H1 (cell line): ENCODE measurements at places on chromosomes 7 and 10. TPM values are rescaled to one million over a fixed set of nuclear protein-coding genes. Genes with fewer than 3 reads are reported as not detected.
A peak's percentile ranks its signal among the peaks of the same experiment; 100 is the strongest.

The MEIG1 gene
- not detected in 2 replicates for total RNA-seq

- no peak overlapping the region for H3K4me3 ChIP-seq
- H3K36me3 ChIP-seq = no peaks in the 10 kb centered on the region
- no peak overlapping the region for H3K27ac ChIP-seq
- H3K4me1 ChIP-seq = no peaks in the 10 kb centered on the region
- H3K27me3 ChIP-seq = no peaks in the 10 kb centered on the region
Observed at GRCh38 chr10:4638099-4638498, 187.9 kb upstream of the AKR1E2 start.

DNA sequence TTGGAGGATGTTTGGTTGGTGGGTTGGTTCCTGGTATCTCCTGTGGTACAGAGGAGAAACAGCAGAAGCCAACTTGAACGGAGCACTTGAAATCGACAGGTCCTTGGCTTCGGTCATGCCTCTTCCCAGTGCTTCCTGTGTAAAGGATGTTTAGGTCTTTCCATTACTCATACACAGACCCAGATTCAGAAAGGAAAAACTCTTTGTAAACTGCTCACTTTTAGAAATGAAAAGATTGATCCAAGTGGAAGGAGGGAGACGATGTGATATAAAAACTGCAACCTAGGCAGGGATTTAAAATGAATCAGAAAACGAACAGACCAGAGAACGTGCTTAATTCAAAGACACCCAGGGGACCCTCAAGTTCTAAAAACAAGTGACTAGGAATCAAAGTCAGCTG, 338.4 kb downstream of the GALNT17 start:
- H3K4me3 ChIP-seq = no peak overlapping the region
- H3K27ac ChIP-seq = peak overlapping the region; percentile 44; the same call in 1 of the 2 replicates
- H3K36me3 ChIP-seq = no peaks in the 10 kb centered on the region

DNA sequence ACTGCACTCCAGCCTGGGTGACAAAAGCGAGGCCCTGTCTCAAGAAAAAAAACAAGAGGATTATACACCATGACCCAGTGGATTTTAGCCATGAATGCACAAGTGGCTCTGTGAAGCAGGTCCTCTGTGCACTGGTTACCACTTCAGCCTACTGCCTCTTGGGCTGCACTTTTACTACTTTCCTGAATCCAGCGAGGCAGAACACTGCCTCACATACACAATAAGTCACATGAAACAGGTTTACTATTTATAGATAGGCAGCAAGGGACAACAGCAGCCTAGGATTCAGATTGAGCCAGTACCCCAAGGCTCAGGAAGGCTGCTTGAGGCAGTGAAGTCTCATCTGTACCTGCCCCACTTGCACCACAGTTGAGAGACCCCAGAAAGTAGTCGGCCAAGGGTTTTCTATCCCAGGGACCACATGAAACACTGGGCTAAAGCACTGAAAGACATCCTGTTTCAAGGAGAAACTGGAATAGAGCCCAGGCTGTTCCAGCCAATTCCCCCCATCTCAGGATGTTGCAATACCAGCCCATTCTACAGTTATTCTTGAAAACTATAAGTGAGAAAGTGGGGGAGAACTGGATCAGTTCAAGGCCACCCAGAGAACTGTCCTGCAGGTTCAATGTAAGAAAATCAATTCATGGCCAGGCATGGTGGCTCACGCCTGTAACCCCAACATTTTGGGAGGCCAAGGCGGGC, 10.3 kb upstream of the OGDH start:
- no peak for DNase-seq
- no peak overlapping the region for H3K4me3 ChIP-seq
- no peak overlapping the region for H3K27ac ChIP-seq
- H3K27me3 ChIP-seq = no peaks in the 10 kb centered on the region
- H3K4me1 ChIP-seq = no peaks in the 10 kb centered on the region
- no peaks in the 10 kb centered on the region for H3K36me3 ChIP-seq

DNA sequence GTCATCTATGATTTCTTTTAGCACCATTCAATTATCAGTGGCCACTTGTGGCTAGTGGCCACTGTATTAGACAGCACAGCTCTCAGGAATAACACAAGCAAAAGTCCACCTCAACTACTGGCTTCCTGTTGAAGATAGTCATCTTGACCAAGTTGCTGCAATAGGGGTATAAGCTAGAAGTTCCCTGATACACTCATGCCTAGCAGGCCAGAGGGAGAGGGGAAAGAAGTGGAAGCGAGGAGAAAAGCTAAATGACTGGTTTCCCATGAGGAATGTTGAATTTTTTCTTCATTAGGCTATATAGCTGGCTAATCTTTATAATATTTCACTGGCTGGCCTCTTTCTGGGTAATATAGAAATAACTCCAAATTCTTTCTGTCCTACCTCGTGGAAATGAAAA, 327.5 kb upstream of the MEOX2 start:
- no peak overlapping the region for H3K4me3 ChIP-seq
- H3K27me3 ChIP-seq = no peaks in the 10 kb centered on the region
- no peak for DNase-seq
- no peak overlapping the region for H3K27ac ChIP-seq
- no peaks in the 10 kb centered on the region for H3K4me1 ChIP-seq

DNA sequence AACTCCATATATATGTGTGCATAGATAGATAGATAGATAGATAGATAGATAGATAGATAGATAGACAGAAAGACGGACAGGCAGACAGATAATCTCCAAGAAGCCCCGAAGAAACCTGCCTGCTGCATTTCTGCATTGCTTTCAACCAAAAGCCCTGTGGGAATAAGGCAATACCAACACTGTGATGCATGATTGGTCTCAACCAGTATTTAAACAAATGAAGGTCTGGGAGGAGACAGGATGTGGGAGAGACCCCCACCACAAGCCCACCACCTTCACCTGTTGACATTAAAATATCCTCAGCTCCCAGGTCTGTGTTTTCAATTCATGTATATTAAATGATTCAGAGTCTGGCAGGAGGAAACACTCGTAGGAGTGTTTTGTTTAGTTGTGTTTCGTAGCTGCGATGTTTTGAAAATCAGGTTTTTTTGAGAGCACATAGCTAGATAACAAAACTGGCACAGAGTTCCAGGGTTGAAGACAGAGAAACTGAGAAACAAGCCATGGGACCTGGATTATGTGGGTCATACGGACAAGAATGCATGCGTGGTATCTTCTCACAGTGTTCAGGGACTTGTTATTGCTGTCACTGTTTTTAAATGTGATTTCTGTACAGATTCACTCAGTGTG, 200.7 kb upstream of the AHR start:
- no peaks in the 10 kb centered on the region for H3K36me3 ChIP-seq
- H3K27ac ChIP-seq = no peak overlapping the region
- no peaks in the 10 kb centered on the region for H3K4me1 ChIP-seq
- no peak for DNase-seq
- no peak overlapping the region for H3K4me3 ChIP-seq

DNA sequence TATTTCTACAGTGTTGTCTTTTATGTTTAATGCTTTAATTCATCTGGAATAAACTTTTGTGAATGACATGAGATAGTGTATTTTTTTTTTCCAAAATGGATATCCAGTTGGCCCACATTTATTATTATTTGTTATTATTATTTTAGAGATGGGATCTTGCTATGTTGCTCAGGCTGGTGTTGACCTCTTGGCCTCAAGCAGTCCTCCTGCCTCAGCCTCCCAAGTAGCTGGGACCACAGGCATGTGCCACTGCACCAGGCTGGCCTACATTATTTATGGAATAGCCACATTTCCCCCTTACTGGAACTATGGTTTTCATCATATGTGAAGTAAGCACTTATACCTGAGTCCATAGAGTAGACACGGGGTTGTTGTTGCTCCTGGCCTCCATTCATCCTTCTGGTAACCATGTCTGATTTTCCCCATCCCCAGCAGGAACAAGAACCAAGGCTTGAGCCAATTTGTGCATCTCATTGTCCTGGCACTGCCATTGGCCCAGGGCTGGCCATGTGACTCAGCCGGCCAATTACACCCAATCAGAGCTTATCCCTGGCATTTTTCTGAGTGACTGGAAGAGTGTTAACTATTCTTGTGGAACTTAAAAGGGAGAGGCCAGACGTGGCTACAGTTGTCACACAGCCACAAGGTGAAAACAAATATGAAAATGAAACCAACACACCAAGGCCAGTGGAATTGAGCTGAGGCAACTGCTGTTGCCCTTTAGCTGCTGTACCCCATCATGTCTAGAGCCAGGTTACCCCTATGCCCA, 23.1 kb downstream of the PRF1 start:
- no peaks in the 10 kb centered on the region for H3K27me3 ChIP-seq
- H3K27ac ChIP-seq = no peak overlapping the region
- H3K4me1 ChIP-seq = no peaks in the 10 kb centered on the region
- H3K4me3 ChIP-seq = no peak overlapping the region
- DNase-seq = no peak
